Activated naive CD4-positive, alpha-beta T cell treated with anti-CD3 and anti-CD28 coated beads, Interleukin-2, amount 50 U/mL, for 16 hours (primary cell): ENCODE measurements at places on chromosomes 5 and 9.

DNA sequence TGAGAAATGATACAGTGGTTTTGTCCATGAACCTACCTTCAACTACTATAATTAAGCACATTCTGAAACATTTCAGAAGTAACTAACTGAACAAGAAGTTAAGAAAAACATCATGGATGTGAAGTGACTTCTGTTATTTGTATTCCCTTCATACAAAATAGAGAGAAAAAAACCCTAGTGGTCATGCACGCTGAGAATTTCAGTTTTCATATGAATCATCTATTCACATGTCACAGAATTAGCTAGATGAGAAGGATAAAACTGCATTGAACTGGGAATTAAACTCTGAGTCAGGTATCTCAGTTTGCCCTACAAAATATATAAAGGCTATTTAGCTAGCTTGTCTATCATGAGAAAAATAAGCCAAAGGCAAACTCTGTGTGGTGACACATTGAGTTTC is 451.8 kb upstream of the FTMT start:
- DNase-seq = no peak

- DNase-seq = no peak
Observed at GRCh38 chr9:92767066-92768054, 2.7 kb upstream of the BICD2 start.

GRCh38 chr5:107092695-107093094 is 578.0 kb downstream of the EFNA5 start:
- no peak for DNase-seq

- DNase-seq = no peak
Observed at GRCh38 chr5:119270121-119270565, 85.7 kb upstream of the TNFAIP8 start.

GRCh38 chr9:92882276-92882675 is 4.4 kb upstream of the ZNF484 start:
- no peak for DNase-seq

DNA sequence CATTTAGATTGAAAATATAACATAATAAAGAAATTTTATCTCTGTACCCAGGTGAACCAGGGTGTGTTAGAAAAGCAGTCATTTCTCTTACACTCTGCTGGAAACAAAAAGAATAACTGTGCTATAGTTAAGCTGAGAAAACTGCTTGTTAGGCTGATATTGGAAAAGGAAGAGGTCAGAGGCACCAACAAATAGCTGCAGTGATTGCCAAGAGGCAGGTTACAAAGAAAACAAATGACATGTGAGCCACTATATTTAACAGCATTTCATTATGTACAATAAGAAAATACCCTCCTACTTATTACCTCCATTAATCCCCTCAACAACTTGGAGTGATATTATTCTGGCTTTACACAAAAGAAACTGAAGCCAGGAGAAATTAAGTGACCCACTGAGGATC is 607.9 kb upstream of the TLE4 start:
- no peak for DNase-seq
